ENCODE measurements at places on chromosomes 1 and 21.

GRCh38 chr1:54312796-54313316 is 93.3 kb downstream of the SSBP3 start:
- no peak for DNase-seq

DNA sequence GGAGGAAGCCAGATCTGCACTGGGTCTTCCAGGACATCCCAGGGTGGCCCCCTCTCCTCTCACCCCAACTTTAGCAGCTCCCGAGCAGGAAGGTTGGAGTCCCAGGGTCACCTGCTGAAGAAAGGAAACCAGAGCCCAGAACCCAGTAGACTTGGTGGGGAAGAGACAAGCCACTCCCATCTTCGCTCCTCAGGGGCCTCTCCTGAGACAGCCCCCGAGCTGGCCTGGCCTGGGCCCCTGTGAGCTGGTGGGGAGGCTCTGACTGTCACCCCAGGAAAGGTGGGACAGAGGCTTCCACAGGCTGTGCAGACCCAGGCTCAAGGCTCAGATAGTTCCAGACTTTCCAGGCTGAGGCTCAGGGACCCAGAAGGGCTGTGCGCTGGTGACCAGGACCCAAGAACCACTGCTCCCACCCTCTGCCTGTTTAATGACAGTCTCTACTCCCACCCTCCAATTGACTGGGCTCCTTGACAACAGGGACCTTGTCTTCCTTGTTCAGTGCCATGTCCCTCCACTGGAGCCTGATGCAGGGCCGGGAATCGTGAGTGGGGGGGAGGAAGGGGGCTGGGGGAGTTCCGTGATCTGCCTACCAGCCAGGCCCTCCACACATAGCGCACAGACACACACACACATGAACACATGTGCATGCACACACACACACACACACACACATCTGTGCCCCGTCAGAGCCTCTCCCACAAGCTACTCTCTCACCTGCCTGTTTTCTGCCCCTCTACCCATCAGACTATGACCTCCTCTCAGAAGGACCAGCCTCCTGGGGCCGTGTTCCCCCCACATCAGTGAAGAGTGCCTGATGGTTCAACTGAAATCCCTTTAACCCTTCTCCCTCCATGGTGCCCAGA is 401.2 kb downstream of the MATN1 start:
- DNase-seq = no peak

DNA sequence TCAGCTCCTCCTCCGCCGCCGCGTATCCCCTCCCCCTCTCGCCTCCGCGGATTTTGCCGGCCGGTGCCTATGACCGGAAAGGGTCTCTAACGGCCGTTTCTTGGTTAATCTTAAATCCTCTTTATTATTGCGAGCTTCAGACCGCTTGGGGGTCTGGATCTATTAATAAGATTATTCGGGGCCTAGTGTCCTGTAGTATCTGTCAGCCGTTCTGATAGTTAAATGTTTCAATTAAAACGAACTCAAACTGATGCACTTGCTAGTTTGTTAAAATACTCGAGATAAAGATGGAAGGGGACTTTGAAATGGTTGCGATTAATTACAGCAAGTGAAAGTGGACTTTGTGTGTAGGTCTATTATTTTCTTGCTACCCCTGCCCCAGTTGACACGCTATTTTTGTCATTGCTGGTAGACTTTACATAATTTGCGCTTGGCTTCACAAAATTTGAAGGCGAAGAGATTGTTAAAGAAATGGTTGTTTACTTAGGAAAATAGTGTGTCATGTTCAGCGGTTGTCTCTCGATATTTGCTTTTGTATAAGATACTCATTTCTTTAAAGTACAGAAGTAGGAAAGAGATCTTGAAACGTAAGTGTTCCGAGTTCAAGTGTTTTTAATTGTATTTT is 779 bp downstream of the SON start:
- peak; percentile 57 for DNase-seq

GRCh38 chr1:65084066-65084465 is 63.9 kb upstream of the AK4 start:
- DNase-seq = no peak

DNA sequence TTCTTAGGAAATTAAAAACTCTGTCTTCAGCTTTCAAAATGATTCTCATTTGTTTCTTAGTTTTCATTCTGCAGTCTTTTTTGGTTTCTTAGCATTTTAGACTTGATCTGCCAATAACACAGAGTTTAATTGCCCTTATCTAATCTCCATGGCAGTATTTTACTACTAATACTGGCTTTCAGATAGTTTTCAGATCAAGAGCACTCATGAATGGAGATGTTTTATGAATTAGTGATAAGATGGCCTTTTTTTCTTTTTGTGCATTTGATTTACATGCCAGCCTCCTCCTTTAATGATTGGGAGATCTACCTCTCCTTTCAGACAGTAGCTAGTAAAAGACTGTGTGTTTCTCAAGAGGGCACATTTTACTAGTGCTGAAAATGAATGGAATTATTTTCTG is 5.6 kb downstream of the MIA3 start:
- no peak for DNase-seq

DNA sequence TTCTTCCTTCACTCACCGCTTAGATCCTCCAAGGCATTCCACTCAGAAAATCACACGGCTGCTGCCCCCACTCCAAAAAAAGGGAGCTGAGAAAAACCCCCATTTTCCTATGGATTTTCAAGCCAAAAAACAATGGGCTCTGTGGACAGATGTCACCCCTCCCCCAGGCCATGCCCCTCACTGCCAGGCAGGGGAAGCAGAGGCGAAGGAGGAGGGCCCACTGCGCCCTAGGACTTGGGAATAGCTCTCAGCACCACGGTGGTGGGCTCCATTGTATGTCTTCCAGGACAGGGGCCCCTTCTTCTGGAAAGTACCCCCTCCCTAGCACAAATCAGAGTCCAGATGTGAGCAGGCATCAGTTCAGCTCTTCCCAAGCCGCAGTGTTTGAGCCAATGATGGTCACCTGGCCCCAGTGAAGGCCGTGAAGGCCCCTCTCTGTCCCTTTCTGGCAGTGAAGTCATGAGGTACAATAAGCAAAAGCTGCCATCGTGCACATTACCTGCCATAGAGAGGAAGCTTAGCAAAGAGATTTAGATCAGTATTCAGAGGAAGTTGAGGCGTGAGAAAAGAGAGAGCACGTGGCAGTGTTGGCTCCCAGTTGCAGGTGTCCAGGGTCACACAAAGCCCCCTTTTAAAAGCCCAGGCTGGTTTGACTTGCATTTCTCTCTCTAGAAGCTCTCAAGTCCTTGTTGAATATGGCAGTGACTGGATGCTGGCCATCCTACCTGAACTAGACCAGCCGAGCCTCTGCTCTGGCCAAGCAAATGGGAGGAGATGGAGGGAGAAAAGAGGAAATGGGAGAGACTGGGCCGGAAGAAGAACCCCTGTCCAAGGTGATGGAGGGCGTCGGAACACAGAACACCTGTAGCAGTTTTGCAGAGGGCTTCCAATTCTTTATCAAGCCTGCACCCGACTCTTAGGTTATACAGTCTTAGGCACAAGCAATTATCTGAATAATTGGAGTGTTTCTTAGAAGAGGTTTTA is 149.0 kb downstream of the TOMM20 start:
- DNase-seq = no peak

DNA sequence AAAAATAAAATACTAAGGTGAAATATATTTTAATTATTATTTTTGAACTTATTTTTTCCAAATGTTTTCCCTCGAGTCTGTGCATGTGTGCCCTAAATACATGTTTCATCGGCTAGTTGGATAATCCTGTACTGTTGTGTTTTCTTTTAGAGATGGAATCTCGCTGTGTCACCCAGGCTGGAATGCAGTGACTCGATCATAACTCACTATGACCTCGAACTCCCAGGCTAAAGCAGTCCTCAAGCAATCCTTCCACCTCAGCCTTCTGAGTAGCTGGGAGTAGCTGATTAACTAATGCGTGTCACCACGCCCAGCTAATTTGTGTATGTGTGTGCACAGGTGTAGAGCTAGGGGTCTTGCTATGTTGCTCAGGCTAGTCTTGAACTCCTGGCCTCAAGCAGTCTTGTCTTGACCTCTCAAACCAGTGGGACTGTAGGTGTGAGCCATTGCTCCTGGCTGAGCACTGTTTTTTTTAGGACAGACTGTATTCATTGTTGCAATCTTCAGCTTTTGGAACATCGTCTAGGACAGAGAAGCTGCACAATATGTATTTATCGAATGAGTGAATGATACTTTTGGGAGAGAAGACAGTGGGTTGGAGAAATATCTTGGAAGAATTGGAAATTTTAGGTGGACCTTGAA is 4.8 kb upstream of the TMCO1 start:
- DNase-seq = no peak

- DNase-seq = no peak
These were observed 13.4 kb downstream of the ADORA1 start for GRCh38 chr1:203140743-203141520.

DNA sequence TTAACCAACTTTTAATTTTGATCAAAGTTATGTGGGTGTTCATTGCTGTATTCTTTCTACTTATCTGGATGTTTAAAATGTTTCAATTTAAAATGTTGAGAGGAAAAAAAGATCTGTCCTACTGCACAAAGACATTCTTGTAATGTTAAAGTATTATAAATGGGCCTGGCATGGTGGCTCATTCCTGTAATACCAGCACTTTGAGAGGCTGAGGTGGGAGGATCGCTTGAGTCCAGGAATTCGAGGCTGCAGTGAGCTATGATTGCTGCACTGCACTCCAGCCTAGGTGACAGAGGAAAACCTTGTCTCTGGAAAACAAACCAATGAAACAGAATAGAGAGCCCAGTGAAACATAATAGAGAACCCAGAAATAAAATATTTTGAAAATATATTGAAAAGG is 65.5 kb upstream of the LRRC8B start:
- DNase-seq = no peak

DNA sequence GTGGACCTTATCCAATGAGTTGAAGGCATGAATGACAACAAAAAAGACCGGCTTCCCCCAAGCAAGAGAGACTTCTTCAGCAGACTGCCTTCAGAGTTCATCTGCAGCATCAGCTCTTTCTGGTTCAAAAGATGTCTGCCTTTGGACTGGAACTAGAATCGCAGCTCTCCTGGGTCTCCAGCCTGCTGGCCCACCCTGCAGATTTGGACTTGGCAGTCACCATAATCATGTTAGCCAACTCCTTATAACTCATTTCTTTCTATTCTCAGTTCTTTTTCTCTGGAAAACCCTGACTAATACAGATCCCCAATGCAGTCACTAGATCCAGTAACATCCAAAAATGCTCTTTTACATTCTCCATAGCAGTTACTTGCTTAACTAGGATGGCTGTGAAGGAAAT is 89.2 kb upstream of the MARK1 start:
- DNase-seq = no peak

DNA sequence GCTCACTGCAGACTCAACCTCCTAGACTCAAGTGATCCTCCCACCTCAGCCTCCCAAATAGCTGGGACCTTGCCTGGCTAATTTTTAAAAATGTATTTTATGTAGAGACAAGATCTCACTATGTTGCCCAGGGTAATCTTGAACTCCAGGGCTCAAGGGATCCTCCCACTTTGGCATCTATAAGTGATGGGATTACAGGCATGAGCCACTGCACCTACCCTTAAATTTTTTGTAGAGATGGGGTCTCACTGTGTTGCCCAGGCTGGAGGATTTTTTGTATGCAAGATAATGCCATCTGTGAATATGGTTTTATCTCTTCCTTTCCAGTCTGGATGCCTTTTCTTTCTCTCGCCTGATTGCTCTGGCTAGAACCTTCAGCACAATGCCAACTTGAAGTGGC is 8.7 kb upstream of the DCAF8 start:
- DNase-seq = no peak

- DNase-seq = no peak
These were observed 2.8 kb upstream of the CD1D start for GRCh38 chr1:158177700-158178450.

GRCh38 chr1:245155272-245156040 is 671 bp downstream of the KIF26B start:
- DNase-seq = no peak

- DNase-seq = no peak
These were observed 131.5 kb upstream of the TMEM51 start for GRCh38 chr1:15022048-15022447.

DNA sequence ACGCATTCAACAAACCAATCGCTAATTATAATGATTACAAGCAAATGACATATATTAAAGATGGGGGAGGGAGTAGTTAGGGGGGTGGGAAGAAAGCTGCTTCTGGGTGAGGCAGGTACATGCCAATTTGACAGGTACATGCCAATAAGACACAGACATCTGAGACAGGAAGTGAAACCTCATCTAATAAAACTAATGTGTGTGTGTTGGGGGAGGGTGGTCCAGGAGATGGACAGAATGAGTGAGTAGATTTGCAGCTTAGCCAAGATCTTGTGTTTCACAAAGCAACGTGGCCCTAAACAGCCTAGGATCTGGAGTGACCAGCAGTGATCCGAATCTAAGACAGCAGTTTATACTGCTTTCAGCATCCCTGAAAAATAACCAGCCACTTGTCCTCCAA is 10.8 kb downstream of the CFAP45 start:
- DNase-seq = no peak

DNA sequence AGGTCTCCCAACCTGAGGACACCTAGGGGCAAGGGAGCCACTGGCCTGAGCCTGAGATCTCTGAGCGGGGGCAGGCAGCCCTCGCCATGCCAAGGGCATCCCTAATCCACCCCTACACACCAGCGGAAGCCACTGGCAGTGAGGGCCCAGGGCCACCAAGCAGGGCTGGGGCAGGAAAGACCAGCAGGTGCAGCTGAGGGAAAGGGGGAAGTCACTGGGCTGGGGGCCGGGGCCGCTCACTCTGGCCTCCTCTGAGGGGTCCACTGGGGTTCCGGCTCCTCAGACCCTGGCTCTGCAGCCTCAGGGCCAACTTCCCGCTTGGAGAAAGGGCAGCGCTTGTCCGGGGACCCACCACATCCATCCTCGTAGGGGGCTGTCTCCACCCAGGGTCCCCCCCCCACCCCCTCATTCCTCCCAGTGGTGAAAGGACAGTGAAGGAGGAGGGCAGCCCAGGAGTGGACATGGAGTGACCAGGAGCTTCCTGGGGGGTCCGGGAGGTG is 42.5 kb upstream of the ACTRT2 start:
- DNase-seq = no peak

DNA sequence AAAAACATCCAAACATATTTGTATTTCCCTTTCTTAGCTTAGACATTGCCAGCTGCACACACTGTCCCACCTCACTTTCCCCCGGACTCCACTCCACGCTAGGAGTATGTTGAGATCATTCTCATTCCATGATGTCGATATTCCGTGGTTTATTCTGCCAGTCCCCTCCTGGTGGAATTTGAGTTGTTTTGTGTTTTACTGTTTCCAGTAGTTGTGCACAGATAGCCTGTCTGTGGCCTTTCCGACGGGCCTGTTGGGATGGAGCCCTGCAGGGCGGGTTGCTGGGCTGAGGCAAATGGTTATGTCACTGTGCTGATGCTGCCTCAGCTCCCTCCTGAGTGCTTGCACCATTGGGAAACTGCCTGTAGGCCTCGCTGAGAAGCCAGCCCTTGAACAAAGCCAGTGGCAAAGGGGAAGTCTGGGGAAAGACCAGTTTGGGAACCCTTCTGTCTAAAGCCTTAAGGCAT is 12.8 kb downstream of the TRAPPC10 start:
- DNase-seq = no peak

GRCh38 chr1:197787056-197787455 is 11.8 kb upstream of the DENND1B start:
- DNase-seq = no peak
